Stimulated activated CD8-positive, alpha-beta memory T cell treated with anti-CD3 and anti-CD28 coated beads, Interleukin-15, amount 100 ng/mL, for 1 hour (primary cell): ENCODE measurements at places on chromosomes 13 and 19.

DNA sequence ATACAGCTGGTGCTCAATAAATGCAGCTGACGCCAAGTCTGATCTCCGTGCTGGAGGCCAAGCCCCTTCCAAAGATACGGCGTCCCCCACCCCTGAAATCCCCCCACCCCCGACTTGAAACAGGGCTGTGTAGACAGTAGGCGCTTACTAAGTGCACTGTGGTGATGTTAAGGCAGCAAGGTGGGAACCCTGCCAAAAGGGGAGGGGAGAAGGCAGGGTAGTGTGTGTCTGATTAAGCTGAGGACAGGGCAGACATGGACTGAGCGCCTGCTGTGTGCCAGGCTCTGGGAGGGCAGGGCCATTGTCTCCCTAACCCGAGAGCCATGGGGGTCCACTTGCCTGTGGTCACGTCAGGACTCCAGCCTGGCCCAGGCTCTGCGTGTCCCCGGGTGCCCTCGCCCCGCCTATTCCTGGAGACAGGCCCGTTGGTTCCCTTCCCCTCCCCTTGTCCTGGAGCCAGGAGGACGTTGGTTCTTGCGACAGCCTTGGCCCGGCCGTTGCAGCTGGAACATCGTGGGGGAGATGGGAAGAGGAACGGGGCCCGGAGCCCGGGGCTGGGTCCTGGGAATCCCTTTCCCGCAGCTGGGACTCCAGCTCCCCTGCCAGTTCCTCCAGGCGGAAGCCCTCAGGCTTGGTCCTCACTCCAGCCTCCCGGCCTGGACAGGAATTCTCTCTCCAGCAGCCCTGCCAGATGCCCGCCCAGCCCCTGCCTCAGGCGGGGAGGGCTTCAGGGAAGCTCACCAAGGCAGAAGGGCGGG is 1.7 kb upstream of the ELANE start:
- DNase-seq = no peak

DNA sequence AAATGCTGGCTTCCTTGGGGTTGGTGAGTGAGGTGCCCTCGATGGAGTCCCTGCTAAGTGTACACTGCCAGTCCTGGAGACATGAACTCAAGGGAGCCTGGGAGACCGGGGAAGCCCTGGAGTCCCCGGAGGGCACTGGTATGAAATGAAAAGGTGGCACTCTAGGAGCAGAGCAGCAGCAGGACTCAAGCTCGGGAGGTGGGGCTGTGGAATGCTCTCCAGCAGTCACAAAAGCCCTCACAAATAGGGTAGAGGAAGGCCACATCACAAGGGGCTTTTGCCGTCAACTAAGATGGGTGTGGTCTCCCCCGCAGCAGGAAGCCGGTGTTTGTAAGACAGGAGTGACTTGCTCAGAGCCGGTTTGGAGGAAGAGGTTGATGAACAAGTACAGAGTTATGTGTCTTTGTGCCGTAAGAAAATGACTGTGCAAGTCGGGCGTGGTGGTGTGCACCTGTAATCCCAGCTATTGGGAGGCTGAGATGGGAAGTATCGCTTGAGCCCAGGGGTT is 19.3 kb downstream of the CCNE1 start:
- DNase-seq = no peak

GRCh38 chr13:110162866-110163658 is 143.9 kb downstream of the COL4A1 start:
- no peak for DNase-seq

DNA sequence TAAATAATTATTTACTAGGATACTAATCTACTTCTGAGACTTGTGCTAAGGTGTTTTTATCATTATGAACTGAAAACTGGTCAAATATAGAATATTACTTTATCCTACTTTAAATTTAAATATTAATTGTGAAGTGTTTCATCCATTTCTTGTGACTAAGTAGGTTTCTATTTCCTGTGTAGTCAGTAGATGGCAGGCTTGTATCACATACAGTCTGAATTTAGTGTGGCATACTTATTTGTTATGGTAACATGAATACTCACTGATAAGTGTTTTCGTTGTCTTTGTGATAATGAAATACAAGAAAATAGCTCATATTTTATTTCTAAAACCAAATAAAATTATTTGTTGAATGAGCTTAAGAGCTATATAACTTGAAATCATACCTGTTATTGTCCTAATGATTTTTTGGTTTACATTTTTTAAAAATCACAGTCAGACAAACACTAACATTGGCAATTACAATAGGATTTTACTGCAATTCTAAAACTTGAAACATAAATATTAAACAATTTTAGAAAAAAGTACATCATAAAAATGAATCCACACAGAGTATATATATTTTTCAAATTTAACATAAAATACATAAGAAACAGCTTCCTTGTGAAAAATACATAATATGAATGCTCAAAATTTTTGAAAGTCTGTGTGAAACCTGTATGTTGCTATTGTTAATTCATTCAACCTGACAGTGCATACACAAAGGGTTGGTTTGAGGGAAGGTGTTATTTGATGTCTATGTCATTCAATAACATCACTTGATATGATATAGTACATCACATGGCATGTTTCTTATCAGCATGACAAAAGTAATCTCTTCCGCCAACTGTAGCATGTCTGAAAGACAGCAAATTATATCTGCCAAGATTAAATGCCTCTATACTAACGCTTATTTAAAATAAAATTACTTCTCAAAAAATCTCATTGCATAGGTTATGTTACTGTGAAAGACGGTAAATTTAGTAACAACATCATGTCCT is 904.8 kb upstream of the PCDH20 start:
- DNase-seq = no peak

DNA sequence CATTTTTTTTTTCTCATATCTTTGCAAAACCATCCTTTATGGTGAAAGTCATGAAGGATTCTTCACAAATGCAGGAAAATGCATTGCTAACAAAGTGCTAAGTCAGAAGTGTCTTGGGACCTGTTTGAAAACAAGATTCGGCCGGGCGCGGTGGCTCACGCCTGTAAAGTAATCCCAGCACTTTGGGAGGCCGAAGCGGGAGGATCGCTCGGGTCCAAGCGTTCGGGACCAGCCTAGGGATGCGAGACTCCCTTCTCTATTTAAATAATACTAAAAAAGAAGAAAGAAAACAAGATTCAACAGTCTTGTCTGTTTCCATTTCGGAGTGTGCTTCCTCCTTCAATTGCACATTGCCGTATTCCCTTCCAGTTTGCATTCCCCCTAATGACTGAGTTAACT is 819 bp downstream of the EID2B start:
- DNase-seq = no peak

DNA sequence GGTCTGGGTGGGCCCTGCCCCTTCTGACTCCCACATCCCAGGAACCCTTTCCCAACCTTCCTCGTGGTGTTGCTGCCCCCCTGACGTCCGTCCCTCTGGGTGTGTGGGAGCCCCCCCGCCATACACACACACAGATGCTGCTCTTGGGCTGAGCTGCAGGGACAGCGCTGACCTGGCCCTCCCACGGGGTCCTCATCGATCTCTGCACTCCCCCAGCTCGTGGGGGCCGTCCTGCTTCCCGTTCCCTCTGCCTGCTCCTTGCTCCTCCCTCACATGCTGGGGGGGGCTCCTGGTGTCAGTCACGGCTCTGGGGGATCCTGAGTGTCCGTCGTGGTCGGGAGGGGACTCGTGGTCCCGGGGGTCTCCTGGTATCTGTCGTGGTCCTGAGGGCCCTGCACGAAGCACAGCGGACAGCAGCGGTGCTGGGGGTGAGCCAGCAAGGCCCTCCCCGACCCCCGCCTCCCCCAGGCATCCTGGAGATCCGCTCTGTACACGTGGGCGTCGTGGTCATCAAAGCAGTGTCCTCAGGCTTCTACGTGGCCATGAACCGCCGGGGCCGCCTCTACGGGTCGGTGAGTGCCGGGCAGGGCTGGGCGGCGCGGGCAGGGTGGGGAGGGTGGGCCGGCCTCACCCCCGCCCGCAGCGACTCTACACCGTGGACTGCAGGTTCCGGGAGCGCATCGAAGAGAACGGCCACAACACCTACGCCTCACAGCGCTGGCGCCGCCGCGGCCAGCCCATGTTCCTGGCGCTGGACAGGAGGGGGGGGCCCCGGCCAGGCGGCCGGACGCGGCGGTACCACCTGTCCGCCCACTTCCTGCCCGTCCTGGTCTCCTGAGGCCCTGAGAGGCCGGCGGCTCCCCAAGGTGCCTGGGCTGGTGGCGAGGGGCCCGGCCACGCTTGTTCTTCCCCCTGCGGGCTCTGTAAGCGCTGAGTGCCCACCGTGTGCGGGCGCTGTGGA is 3.4 kb downstream of the FGF22 start:
- no peak for DNase-seq

DNA sequence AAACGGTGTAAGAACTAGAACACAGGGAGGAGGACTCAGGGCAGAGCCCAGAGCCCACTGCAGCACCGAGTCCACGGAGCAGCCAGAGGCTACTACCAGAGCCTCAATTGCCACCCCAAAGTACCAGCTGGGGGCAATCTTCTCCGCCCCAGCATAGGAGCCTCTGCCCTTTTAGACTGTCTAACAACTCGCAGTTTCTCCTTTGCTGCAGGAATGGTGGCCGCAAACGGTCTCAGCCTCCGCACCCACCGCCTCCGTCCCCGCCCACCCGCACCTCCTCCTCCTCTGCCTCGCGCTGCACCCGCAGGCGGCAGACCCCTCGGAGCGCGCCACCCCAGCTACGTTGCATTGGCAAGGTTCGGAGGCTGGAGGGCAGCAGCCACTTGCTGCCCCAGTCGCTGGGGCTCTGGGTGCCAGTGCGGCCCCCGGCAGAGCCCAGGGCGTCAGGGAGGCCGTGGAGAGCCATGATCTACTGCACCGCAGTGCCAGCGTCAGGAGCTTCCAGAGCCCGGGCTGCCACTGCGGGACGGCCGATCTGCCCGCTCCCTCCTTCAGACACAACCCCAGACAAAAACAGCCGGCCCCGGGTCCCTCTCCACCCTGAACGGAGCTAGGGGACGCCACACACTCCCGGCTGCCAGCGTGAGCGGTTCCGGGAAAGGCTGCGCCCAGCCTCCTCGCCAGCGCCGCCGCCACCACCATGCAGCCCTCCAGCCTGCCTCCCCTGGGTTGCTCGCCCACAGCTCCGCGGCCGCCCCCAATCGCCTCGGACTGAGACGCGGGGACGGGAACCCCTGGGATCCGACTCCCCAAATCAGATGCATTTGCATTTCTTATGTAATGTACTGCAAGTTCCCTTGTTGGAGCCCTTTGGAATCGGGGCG is 1.8 kb downstream of the FGF14 start:
- no peak for DNase-seq

DNA sequence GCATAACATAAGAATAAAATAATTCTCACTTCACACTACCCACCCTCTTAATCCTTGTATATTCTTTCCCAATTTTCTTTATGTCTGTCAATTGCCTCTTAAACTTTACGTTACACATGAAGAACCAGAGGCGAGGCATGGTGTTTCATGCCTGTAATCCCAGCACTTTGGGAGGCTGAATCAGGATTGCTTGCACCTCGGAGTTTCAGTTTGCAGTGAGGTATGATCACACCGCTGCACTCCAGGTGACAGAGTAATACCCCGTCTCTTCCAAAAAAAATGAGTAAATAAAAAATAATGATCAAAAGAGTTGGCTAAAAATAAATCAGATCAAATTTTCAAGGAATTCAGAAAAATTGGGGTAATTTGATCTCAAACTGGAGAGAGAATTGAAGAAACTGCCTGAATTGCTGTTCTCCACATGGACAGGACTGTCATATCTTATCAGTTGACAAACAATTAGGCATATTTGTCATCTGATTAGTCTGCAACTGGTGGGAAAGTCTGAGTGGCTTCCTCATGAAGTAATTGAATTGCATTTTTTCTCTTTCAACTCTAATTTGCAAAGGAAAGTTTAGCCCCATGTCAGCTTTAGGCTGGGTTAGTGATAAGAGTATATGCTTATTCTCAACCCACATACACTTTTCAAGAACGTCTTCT is 302.9 kb downstream of the ITGBL1 start:
- no peak for DNase-seq

DNA sequence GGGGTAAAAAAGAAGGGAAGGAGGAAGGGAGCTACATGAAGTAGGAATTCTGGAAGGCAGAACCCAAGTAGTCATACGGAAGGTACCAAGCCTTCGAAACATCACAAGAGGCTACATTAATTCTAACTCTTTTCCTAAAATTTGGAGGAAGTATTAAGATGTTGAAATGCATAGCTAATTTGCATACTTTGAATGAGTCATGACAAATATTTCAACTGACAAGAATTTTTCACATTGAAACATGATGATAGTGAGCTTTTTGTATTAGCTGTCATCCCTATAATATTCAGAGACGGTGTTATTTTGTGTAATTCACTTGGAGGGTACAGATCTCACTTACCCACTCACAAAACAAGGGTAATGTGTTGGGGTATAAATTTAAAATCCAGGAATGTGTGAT is 9.1 kb upstream of the ACOD1 start:
- no peak for DNase-seq

GRCh38 chr13:103100830-103101229 is 34.6 kb upstream of the SLC10A2 start:
- no peak for DNase-seq

DNA sequence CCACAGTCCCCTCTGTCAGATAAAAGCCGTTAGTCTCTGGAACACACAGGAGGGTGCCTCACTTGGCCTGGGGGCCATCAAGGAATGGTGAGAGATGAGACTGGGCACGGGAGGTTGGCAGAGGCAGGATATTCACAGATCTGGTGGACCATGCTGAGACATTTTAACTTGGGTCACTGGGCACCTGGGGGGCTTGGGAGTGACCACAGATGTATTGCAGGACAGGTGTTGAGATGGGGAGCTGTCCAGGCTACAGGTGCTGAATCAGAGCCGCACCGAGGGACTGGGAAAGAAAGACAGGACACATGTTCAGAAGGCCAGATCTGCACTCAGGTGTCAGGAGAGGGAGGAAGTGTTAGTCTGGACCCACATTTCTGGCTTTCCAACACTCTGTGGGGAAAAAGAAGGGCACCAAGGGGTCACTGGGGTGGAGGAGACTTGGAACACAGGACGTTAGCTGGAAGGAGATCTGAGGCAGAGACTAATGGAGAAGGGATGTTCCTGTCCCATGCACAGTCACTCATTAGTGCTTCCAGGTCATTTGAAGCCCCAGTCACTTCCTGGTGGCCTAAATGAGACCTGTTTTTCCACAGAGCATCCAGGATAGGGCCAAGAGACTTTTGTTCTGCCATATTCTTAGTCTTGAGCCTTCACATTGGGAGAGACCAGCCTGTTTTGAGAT is 56.1 kb downstream of the CHST8 start:
- DNase-seq = no peak

GRCh38 chr13:88124142-88124541 is 453.0 kb downstream of the SLITRK5 start:
- DNase-seq = no peak
